NCI-H2029 treated with DMSO at 0.1 percent for 48 hours (cell line): ENCODE measurements at places on chromosomes 5 and 9.

DNA sequence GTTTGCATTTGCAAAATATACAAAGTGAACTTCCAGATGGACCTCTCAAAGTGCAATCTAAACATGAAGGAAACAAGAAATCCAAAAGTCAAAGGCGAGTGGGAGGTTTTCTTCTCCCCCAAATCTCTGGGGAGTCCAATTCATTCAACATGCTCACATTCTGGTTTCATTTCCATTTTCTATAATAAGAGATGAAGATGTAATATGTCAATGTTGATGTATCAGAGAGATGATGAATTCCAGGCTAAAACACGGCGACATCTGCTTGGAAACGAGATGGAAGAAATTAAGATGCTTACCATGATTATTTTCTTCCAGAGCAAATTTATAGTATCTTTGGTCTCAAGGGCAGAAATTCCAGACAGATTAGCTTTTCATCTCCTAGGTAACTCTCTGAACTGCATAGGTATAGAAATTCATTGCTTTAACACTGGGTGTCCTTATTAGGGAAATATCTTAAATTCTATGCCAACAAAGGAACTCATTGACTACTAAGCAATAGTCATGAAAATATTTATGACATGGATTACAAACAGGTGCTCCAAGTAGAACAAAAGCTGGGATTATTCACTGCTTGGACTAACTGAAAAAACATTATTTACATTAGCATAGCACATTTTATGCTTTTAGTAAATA is 287.9 kb downstream of the SEC61B start:
- DNase-seq = no peak

DNA sequence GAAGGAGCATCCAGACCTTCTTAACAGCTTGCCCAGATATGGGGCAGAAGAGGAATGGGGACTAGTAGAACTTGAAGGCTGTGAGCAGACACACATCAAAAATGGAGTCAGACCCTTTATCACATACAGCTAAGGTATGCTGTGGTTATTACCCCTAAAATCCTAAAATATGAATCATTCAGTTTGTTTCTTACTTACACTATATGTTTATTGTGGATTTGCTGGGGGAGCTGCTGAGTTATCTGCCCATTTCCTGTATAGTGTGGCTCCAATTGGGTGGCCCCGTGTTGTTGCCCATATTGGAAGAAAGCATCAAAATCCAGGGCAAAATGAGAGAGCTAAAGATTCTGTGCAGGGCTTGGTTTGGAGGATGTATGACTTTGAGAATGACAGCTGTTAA is 56.9 kb downstream of the AP3S1 start:
- no peak for DNase-seq

- no peak for DNase-seq
Observed at GRCh38 chr5:31303688-31304087, 110.2 kb downstream of the CDH6 start.

- DNase-seq = no peak
Observed at GRCh38 chr5:149793256-149793550, 63.1 kb downstream of the PPARGC1B start.

- no peak for DNase-seq
Observed at GRCh38 chr5:96636046-96636445, 26.1 kb upstream of the CAST start.

GRCh38 chr9:33220681-33221567 is 19.0 kb upstream of the SPINK4 start:
- no peak for DNase-seq

GRCh38 chr5:170294057-170294456 is 3.5 kb downstream of the LCP2 start:
- no peak for DNase-seq

DNA sequence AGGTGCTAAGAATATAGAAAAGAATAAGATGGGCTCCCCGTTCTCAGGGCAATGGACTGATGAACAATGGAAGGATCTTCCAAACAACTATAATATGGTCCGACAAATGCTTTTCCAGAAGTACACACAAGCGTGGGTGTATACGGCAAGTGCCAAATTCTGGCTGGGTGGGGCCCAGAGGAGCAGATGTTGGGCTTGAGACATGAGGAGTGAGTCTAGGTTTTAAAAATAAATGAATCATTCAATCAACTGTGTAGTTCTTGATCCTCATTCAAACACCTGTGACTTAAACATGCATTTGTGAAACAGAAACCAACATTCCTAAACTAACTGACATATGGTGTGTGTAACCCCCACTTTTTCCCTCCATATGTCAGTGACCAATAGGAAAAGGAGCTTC is 47.9 kb downstream of the MFAP3 start:
- DNase-seq = no peak

GRCh38 chr9:110030632-110031031 is 177.3 kb downstream of the C9orf152 start:
- DNase-seq = no peak

GRCh38 chr9:132833550-132834121 is 44.4 kb downstream of the AK8 start:
- DNase-seq = no peak

DNA sequence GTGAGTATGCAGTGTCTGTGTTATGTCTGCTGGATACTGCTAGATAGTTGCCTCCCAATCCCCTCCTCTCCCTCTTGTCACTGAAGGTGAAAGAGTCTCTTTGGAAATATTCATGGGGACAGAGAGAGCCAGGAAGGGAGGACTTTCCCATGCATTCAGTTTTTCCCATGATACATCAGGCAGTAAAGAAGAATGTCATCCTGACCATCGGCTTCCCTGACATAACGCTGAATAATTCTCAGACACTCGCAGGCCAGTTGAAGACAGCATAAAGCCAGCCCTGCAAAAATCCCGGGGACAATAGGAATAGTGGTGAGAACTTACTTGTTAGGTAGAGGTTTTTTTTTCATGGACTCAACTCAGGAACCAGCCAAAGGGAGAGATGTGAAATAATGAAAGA is 58.1 kb downstream of the KLF4 start:
- DNase-seq = no peak

- no peak for DNase-seq
Observed at GRCh38 chr5:177491983-177492746, 5.2 kb downstream of the PDLIM7 start.

- DNase-seq = no peak
Observed at GRCh38 chr5:136613230-136613629, 247.9 kb upstream of the TRPC7 start.

- DNase-seq = no peak
Observed at GRCh38 chr5:142219146-142219545, 105.7 kb downstream of the SPRY4 start.

DNA sequence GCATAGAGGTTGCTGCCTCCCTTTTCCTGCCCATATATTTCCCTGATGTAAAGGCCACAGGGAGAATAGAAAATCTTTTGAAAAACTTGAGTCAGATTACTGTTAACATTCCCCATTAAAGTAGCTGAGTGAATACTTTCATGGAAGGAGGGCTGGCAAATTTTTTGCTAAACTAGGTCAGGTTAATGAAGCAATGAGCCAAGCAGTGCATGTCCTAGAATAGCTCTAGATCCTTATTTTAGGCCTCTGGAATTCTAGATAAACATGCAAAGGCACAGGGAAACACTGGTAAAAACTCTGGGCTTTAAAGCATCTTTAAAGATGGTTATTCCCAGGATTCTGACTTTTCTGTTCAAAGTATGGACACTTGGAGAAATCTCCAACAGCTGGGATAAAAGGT is 27.9 kb downstream of the TTC1 start:
- no peak for DNase-seq

- DNase-seq = no peak
Observed at GRCh38 chr5:146510559-146511125, 5.3 kb downstream of the GPR151 start.

DNA sequence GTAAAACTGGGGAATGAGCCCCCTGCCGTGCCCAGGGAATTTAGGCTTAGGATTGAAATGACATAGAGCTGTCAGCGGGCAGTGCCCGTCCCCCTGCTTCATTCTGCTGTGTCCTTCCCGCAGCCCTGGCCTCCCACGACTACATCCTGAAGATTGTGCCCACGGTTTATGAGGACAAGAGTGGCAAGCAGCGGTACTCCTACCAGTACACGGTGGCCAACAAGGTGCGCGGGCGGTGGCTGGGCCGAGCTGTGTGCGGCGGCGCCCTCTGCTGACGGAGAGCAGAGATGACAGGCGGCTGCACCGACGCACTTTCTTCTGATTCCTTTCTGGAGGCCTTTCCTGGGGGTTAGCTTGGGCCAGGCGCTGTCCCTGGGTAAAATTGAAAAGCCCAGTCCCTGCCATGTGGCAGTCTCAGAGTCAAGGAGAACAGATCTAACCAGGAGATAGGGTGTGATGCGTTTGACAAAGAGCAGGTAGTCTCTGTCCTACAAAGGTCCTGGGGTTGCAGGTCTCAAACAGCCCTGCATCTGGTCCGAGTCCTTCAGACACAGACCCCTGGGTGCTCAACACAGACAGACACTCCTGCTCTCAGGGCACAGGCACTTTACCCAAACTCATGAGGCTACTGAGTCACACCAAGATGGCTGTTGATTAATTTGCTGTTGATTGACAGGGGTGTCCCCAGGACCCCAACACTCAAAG is 26.8 kb upstream of the RPL26L1 start:
- DNase-seq = peak; percentile 26

- DNase-seq = no peak
Observed at GRCh38 chr5:68519143-68519542, 303.6 kb downstream of the PIK3R1 start.

- DNase-seq = no peak
Observed at GRCh38 chr9:129237164-129237611, 59.1 kb upstream of the IER5L start.

GRCh38 chr9:114911167-114911821 is 19.1 kb downstream of the TNFSF8 start:
- peak; percentile 78 for DNase-seq

GRCh38 chr5:176360894-176361436 is 599 bp downstream of the KIAA1191 start:
- no peak for DNase-seq

- no peak for DNase-seq
Observed at GRCh38 chr5:137440795-137441194, 58.3 kb downstream of the SPOCK1 start.
